ENCODE measurements at places on chromosomes 16 and 17. TPM values are rescaled to one million over a fixed set of nuclear protein-coding genes. Genes with fewer than 3 reads are reported as not detected.

The WFIKKN2 gene
- not detected for polyA plus RNA-seq

The PTX4 gene
- polyA plus RNA-seq = not detected

The GPR142 gene
- polyA plus RNA-seq = not detected

The SMIM36 gene
- polyA plus RNA-seq = not detected

The ENKD1 gene
- polyA plus RNA-seq = 9.3 TPM

The PRSS36 gene
- polyA plus RNA-seq = 0.54 TPM

The BCL6B gene
- not detected for polyA plus RNA-seq

The NPIPA7 gene
- polyA plus RNA-seq = 24.2 TPM

The KRTAP1-5 gene
- polyA plus RNA-seq = not detected

The OTOA gene
- polyA plus RNA-seq = 0.07 TPM

The KRTAP2-3 gene
- 4.5 TPM for polyA plus RNA-seq

The CCL17 gene
- not detected for polyA plus RNA-seq

The MYADML2 gene
- polyA plus RNA-seq = not detected

The BCAR1 gene
- polyA plus RNA-seq = 46.8 TPM

The PPM1E gene
- 0.01 TPM for polyA plus RNA-seq

The CD300H gene
- polyA plus RNA-seq = not detected

The CSH2 gene
- polyA plus RNA-seq = not detected

The SCN4A gene
- polyA plus RNA-seq = 0.01 TPM

The SLC13A2 gene
- not detected for polyA plus RNA-seq

The PPP1R9B gene
- polyA plus RNA-seq = 13.7 TPM

The SLC6A4 gene
- not detected for polyA plus RNA-seq

The SOX15 gene
- polyA plus RNA-seq = 49.4 TPM

The GUCY2D gene
- polyA plus RNA-seq = 0.01 TPM

The BRCA1 gene
- polyA plus RNA-seq = 35.7 TPM

The OR1E2 gene
- not detected for polyA plus RNA-seq

The ZNF652 gene
- polyA plus RNA-seq = 4.3 TPM

The IGSF6 gene
- polyA plus RNA-seq = not detected

The HP gene
- not detected for polyA plus RNA-seq

The CA10 gene
- polyA plus RNA-seq = 0.31 TPM

The SDR42E1 gene
- polyA plus RNA-seq = 10.6 TPM

The OR3A3 gene
- not detected for polyA plus RNA-seq

The IGF2BP1 gene
- 0.03 TPM for polyA plus RNA-seq

The CSF3 gene
- polyA plus RNA-seq = 5.1 TPM

The ADAD2 gene
- polyA plus RNA-seq = not detected

The SULT1A2 gene
- polyA plus RNA-seq = 0.42 TPM

The GNG13 gene
- polyA plus RNA-seq = not detected

The RETREG3 gene
- 48.5 TPM for polyA plus RNA-seq

The PRSS8 gene
- polyA plus RNA-seq = 66.3 TPM

The CHST5 gene
- polyA plus RNA-seq = 0.01 TPM

The C1QTNF1 gene
- polyA plus RNA-seq = 10.4 TPM

The LRRC36 gene
- not detected for polyA plus RNA-seq

The TAT gene
- not detected for polyA plus RNA-seq

The TNFSF13 gene
- 4.0 TPM for polyA plus RNA-seq

The TNP2 gene
- not detected for polyA plus RNA-seq

The LRRC59 gene
- 141 TPM for polyA plus RNA-seq

The RDM1 gene
- 2.1 TPM for polyA plus RNA-seq

The GP2 gene
- not detected for polyA plus RNA-seq

The GLG1 gene
- 84.6 TPM for polyA plus RNA-seq

The ABCC1 gene
- 25.3 TPM for polyA plus RNA-seq

The ZG16B gene
- 0.42 TPM for polyA plus RNA-seq

The TP53TG3D gene
- 0.17 TPM for polyA plus RNA-seq

The SHBG gene
- polyA plus RNA-seq = 0.27 TPM

The TMED6 gene
- polyA plus RNA-seq = not detected
